ENCODE measurements at places on chromosomes 7 and 10.

GRCh38 chr7:17660116-17660515 is 280.2 kb downstream of the SNX13 start:
- DNase-seq, result no peak

DNA sequence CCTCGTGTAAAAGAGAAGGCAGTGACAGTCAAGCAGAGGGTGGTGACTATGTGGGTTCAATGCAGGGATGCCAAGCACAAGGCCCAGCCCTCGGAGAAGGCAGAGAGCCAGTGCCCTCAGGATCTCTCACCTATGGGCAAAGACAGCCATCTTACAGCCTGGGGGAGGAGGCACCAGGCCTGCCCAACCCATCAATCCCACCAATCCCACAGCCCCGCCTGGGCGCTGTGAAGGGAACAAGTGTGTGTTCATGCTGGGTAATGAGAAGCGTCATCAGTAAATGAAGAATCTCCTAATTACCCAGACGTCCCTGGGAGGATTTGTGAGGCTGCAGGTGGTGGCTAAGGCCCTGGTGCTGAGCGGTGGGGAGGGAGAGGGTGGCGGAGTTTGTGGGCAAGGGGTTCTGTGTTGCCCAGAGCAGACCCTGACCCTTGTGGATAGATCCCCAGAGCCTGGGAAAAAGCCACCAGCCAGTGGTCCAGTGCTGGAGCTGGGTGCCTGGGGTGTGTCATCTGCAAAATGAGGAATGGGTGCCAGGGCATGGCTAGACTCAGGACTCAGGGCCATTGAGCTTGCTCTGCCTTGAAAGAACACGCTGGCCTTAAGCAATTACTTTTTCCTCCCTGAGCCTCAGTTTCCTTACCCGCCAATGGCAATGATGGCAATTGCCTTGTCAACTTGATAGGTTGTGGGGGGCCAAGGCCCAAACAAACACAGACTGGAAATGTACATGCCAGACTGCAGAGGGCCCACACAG is 128.1 kb upstream of the UNC5B start:
- DNase-seq, result no peak

GRCh38 chr10:127798111-127798510 is 61.1 kb downstream of the FOXI2 start:
- DNase-seq, result no peak

DNA sequence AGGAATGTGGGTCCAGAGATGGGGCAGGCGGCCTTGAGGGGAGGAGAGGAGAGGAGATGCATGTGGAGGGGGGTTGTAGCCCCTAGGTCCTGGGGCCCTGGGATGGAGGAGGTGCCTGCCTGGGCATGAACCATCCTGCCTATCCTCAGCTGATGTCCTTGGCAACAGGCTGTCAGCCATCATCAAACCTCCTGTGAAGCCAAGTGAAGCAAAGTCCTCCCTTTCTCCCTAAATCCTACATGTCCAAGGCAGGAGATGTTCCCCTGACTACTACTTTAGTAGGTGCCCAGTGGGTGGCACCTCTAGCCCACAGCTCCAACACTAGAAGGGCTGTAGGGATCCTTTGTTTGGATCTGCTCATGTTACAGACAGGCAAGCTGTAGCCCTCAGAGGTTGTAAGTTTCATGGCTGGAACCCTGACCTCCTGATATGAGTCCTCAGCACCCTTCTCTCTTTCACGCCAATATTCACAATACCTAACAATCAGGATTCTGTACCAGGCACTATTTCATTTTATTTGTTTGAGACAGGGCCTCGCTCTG is 66.6 kb upstream of the SYPL1 start:
- no peak for DNase-seq

DNA sequence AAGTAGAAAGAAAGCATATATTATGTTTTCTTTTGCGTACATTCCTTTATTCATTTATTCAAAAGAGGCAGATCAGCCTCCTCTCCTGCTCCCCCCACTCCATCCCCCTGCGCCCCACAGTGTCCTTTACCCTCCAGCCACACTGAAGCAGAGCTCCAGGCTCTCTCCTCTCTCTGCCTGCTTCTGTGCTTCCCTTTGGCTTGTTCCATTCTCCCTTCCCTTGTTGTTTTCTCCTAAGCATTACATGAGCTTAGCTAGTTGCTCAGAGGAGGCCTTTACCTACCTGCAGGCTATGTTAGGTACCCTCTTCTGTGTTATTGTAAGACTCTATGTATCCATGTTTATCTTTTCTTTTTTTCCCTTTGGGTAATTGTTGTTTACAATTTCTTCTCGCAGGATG is 27.4 kb downstream of the CNNM2 start:
- DNase-seq, result no peak

DNA sequence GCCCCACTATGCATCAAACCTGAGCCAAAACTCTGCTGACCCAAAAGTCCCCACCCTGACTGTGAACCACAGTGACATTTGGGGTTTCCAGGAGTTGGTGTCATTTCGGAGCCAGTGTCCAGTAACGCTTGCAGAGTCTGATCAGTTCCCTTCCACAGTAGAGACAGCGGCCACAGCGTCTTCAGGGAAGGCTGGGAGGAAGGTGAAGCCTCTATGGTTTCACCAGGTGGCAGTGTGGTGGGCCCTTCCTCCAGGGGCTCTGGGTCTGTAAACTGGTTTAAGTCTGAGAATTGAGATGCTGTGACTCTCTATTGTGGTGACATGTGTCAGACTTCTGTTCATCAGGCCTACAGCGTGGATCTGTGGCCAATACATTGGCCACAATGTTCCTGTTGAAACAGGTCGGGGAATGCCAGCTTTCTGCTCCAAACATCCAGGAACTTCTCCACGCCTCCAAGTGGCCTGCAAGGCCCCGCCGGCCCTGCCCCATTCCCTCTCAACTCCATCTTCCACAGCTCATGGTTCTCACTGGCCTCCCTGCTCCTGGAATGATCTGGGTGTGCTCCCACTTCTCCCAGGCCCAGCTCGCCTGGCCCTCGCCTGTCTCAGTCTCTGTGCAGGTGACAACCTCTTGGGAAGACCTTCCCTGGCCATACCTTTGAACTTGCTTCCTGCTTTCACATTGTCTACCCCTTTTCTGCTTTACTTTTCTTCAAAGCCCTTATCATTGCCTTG is 124.5 kb upstream of the FAM20C start:
- no peak for DNase-seq

All from omental fat pad (tissue), 4 donors.